ENCODE measurements at places on chromosomes 5 and 9.

DNA sequence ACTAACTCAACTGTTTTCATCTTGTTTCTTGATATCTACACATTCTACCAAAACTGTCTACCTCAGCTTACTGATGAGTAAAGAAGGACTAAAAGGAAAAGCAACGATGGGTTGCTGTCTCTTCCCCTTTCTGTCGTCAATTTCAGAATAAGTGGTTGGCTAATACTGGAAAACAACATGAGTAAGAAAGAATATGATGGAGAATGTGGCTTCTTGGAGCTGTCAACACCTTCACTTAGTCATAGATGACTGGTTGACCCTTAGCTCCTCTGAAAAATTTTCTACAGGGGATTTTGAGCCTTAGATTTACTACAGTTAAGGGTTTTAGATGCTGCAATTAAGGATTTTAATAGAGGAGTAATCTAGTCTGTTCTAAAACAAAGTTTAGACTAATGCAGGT is 797.9 kb downstream of the TLE4 start:
- peak; percentile 13 for DNase-seq

DNA sequence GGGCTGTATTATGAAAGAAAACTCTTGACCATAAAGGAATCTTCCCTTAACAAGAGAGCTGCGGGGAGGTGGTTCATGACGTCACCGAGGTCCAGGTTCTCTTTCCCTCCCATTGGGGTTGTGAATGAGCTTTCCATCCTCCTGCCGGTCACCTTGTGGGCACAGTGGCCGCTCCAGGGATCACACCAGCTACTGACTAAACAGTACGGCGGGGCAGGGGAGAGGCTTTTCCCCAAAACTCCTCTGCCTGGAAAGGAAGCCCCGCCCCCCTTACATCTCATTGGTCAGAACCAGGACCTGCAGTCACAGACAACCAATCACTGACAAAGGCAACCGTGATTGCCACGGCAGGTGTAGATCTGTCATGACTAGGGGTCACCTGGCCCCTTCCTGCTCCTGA is 35.6 kb downstream of the ROR2 start:
- no peak for DNase-seq

DNA sequence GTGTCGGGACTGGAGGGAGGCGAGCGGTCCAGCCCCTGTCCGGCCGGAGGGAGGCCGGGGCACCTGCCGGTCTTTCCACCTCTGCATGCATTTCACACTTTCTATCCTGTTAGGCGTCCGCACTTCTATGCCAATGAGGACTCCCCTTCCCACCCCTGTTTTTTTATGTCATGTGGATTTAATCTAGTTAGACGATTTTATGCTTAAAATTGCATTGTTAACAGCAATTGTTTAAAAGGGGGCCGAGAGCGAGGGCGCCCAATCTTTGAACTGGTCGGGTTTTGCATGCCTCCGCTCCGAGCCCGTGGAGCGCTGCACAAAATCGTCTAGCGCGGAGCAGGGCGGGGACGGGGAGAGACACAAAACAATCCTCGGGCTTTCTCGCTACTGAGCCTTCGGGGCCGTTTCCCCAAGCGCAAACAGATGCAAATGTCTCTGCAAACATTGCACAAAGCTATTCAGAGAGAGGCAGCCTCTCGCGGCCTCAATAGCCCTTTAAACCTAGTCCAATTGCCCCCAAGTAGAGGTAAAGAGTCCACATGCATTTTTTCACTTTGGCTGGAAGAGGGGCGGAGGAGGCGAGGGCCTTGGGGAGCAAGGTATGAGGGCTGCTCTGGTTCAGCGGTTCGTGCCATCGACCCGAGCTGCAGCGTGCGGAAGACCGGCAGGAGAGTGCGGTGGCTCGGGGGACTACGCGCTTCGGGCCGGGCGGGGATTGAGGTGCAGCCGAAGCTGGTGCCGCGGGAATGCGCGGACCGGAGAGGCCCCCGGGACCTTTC is 37.5 kb upstream of the TIFAB start:
- DNase-seq: no peak

DNA sequence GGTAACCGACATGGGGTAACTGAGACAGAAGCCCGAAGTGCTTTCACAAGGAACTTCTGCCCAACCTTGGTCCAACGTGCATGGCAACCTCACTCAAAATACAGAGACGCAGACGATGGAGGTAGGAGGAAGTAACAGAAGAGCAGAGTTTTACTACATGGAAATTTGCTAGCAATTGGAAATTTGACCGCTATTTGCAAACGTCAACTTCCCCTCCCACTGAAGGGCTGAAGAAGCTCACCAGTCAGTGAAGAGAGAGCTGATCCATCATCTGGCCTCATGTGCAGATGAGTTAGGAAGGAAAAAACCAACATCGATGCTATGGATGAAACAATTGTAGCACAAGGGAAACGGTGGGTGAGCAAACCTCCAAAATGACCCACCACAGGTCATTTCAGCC is 196.7 kb downstream of the RGS3 start:
- DNase-seq: no peak

DNA sequence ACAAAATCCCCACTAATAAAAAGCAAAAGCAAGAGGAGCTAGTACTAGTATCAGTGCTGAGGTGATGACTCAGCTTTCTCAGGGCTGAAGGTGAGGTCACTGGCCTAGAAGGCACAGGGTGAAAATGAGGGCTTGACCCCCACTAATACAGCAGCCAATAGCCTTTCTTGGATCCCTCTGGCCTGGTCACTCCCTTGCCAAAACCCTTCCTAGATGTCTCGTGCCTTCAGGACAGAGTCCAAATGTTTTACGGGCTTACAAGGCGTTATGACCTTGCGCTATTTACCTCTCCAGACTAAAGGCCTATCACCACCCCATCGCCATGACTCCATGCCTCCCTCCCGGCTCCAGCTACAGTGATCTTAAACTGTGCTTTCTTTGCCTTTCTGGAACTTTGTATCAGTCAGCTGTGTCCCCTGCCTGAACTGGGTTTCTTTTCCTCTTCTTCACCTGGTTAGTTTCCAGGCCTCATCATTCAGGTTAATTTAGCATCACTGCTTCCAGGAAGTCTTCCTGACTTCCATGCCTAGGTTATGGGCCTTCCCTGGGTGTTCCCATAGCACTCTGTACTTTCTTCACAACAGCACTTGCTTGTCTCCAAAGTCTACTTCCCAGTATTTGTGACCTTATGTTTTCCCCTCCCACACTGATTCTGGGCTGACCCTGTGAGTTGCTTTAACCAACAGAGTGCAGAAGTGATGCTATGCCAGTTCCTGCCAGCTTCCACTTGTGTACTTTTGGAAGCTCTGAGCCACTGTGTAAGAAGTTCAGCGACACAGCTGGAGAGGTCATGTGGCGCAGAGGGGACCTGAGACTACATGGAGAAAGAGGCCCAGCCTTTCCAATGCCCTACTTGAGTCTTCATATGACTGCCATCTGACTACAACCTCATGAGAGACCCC is 4.2 kb upstream of the DELE1 start:
- DNase-seq: no peak

- DNase-seq: no peak
Observed at GRCh38 chr5:61293873-61294272, 38.2 kb upstream of the ZSWIM6 start.

- no peak for DNase-seq
Observed at GRCh38 chr9:93052791-93053540, 5.5 kb upstream of the SUSD3 start.

GRCh38 chr9:128689293-128689774 is 312 bp downstream of the SET start:
- DNase-seq: peak; percentile 27

DNA sequence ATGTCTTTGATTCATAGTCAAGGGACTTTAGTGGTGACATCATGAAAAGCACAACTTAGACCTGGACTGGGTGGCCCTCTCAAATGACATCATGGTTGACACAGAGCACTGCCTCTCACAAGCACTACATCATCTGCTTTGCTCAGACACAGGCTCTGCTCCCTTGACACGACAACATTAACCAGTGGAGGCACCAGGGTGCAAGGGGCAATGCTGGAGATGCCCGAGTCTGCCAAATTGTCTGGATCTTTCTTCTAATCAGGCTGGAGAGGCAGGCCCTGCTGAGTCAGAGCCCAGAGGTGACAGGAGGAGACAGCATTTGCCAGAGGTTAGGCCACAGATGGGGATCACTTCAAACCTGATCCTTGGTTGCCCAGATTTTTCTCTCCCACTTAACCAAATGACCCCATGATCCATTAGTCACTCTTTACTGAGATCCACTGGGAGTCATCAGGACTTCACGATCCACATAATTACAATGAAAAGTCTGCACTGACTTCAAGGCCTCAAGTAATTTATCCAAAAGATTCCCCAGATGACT is 174.4 kb downstream of the SLIT3 start:
- peak; percentile 47 for DNase-seq

GRCh38 chr9:108052431-108053080 is 563.0 kb upstream of the KLF4 start:
- no peak for DNase-seq

DNA sequence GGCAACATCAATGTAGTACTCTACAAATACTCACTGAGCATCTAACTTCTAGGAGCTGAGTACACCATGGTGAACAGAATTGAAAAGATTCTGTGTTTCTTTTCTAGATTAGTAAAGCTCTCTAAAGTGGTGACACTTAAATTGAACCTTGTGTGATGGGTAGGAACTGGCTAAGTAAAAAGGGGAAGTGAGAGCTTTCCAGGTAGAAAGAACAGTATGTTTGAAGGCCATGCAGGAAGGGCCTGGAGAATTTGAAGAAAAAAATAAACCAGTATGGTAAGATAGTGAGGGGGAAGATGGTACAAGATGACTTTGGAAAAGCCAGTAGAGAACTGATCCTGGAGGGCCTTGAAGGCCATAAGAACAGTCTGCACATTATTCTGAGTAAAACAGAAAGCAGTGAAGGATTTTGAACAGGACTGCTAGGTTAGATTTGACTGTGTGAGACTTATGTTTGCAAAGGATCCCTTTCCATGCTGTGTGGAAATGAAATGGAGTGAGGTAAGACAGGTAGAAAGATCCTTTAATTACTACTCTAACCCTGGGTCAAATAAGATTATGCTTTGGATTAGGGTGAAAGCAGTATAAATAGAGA is 46.7 kb upstream of the UBQLN1 start:
- DNase-seq: no peak

- no peak for DNase-seq
Observed at GRCh38 chr9:93319992-93320500, 131.4 kb upstream of the FAM120A start.

DNA sequence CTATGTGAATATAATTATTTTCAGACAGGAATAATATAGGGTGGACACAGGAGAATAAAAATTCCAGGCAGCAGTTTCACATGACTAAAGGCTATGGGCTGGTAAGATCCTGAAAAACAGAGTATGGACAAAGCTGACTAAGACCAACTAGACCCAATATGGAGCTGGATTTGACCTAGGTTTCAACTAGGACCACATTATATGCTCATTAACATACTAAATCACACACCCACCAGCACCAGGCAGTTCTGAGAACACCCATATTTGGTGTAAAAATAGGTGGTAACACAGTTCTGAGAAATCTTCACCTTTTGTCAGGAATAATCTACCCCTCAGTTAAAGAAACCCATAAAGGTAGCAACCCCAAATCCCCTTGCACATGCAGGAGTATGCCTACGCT is 64.7 kb downstream of the MAPKAP1 start:
- no peak for DNase-seq

DNA sequence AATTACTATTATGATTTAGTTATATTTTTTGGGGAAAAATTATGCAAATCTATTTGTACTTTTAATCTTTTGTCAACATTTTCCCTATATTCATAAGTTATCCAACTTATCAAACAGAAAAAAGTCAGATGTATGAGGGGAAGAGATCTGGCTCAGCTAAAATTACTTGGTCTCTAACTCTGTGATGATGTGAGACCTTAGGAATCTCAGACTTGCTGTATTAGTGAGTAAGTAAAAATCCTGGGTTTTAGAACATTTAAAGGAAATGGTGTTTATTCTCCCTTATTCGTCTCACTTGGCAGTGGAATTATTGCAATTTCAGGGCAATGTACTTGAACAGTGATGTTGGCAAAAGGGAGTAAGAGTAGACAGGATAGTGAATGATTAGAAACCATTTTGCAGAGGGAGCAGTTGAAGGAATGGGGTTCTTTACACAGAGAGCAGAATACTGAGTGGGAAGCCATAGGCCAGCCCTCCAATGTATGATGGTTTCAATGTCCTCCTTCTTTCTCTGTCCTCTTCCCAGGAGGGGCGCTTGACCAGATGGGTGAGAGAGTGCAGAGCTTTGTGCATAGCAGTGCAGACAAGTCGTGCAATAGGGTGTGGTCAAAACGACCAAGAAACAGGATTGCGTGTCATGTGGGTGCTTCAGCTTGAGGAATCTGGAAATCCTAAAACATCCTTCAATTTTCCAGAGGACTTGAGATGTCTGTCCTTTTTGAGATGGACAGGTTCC is 91.7 kb downstream of the TENT4A start:
- DNase-seq: peak; percentile 41

DNA sequence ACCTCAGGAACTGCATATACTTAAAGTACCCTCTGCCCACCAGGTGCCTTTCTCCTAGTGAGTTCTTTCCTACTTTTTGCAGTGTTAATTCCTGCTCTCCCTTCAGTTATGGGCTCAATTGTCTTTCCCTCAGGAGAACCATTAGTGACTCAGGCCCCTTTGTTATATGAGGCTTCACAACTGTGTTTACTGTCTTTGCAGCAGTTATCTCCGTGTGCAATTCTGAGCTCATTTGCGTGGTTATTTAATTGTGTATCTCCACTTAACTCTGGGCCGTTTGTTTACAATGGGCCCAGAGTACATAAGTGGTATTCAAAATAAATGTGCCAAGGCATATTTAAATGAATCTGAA is 9.6 kb downstream of the FBXO38 start:
- DNase-seq: no peak

GRCh38 chr9:306907-307306 is 92.2 kb downstream of the DOCK8 start:
- no peak for DNase-seq

DNA sequence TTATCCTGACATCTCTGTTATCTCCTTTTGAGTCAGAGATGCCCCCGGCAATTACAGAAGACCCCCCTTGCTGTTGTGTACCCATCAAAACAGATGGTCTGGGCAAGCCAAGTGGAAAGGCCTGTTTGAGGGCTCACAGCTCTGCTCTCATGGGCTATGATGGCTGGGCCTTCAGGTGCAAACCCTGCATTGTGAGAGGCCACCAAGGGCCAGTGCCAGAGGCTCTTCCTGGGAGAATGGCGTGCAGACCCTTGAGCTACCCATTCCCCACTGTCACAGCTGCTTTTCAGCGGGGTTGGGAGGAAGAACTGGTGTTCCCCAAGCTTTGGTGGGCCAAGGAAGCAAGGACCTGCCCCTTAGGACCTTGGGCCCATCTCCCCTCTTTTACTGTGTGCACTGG is 174.7 kb upstream of the PPP1R26 start:
- no peak for DNase-seq

All from stromal cell of bone marrow (primary cell).